ENCODE measurements at places on chromosomes 5 and 9.

DNA sequence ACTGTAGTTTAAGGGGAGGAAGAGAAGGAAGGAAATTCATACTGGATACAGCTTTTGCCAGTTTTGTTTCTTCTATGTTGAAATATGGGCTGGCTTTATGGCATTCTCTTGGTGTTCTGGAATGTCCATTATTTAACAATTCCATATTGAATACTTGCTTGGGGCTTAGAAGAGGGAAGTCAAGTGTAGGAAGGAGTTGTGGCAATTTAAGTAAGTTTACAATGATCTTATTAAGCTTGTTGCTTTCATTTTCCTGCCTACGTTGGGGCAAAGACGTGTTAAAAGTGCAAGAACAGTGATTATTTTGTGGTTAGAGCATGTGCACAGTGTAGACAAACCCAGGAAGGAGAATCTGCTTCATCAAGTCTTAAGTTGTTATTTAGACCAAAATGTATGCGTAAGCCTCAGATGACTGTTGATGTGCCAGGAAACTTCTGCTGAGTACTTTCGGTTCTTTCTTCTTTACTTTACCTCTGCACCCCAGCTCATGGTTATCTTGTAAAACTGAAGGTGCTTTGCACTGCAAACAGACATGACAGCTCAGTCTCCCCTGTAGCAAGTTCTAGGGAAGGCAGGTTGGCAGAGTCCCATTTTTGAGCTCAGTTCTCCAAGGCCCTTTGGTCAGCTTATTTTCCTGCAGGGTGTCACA lies 75.8 kb downstream of the F2RL2 start:
- no peak for DNase-seq

DNA sequence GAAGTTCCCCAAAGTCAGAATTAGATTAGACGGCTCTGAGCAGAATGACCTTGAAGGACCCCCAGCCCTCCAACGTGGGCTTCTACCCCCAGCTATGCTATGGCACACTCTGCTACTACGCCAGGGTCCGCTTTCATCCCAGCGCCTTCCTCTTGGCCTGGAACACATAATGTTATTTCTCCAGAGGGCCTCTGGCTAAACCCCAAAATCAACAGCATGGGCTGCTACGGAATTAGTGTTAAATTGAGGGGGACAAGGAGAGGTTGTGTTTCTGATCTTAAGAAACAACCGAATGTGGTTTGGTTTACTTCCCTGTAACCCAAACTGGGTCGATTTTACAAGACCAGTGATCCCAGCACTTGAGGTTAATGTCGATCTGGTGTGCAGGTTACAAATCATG lies 97.1 kb downstream of the ZNF618 start:
- DNase-seq, result no peak

- DNase-seq, result no peak
Measured at GRCh38 chr9:136051837-136052471, 43.1 kb downstream of the NACC2 start.

GRCh38 chr9:136943291-136944211 lies 987 bp downstream of the FBXW5 start:
- DNase-seq, result no peak

DNA sequence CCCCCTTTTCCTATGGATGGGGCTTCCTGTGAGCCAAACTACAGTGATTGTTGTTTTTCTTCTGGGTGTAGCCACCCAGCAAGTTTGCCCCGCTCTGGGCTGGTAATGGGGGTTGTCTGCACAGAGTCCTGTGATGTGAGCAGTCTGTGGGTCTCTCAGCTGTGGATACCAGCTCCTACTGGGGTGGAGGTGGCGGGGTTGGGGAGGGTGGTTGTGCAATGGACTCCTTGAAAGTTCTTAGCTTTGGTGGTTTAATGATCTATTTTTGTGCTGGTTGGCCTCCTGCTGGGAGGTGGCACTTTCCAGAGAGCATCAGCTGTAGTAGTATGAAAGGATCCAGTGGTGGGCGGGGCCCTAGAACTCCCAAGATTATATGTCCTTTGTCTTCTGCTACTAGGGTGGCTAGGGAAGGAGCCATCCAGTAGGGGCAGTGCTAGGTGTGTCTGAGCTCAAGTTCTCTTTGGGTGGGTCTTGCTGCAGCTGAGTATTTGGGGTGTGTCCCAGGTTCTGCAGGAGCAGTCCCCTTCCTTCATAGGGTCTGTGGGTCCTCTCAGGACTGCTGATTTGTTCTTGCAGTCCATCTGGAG lies 275.6 kb upstream of the PAPPA start:
- DNase-seq, result no peak

DNA sequence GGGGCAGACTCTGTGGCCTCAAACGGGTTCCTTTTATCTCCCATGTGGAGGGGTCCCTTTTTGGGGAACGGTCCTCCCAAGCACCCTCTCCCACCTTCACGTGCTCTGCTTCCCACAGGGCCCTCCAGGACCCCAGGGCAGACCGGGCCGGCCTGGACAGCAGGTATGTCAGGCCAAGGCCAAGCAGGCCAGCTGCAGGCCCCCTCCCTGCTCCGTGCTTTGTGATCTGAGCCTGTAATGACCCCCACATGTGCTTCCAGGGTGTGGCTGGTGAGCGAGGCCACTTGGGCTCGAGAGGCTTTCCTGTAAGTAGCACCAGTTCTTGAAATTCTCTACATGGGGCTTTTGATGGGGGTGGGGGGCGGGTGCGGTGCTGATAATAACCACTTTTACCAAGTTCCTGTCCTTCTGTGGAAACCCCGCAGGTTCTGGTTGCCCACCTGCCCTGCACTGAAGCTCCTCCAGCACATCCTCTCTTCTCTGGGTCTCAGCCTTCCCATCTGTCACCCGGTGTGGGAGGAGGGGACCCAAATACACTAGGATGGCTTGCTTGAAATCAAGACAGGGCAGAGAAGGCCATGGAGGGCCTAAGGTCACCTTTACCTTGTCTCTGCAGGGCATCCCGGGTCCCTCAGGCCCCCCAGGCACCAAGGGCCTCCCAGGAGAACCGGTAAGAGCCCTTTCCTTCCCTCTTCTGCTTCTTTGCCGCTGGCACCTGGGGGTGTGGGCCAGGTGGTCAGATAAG lies 57.9 kb upstream of the ORM1 start:
- no peak for DNase-seq

- DNase-seq, result no peak
Measured at GRCh38 chr9:133778336-133779013, 40.3 kb upstream of the SARDH start.

DNA sequence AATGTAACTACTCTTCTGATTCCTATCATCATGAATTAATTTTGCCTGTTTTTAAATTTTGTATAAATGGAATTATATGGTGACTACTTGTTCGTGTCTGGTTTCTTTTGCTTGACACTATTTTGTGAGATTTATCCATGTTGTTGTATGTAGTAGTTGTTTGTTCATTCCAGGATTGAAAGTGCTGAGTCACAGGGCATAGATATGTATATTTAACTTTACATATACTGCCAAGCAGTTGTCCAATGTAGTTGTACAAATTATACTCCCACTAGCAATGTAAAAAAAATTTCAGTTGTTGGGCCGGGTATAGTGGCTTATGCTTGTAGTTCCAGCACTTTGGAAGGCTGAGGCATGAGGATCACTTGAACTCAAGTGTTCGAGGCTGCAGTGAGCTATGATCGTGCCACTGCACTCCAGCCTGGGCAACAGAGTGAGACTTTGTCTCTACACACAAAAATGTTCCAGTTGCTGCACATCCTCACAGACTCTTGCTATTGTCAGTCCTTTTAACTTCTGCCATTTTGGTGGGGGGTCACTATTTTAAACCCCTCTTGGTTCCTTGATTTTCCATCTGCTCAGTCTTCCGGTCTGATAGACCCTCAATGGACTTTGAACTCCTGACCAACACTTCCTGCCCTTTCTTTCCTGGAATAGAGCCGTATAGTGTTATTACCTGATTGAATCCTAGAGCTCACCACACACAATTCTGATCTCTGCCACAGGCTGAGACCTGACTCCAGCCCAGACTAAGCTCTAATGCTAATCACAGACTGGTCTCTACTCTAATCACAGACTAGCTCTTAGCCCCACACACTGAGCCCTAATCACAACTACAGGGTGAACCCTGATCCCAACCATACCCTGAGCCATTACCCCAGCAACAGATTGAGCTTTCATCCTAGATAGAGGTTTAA lies 69.3 kb upstream of the MELK start:
- no peak for DNase-seq

DNA sequence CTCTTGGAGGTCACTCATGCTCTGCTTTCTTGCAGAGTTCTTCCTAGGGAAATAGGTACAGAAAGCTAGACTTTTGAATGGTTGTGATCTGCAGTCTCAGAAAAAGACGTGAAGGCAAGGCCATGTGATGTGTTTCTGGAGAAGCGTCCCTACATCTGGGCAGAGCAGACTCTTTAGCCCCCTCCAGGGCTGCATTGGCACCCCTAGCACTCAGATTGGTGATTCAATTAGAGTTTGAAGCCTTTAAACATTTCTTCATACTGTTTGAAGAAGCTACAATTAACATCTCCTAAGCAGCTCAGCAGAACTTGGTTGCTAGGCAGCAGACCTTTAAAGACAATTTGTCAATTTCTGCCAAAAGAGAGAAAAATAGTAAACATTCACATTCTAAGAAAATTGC lies 21.6 kb downstream of the JADE2 start:
- DNase-seq, result no peak

- DNase-seq, result no peak
Measured at GRCh38 chr9:14645648-14646047, 47.6 kb downstream of the ZDHHC21 start.

- DNase-seq, result no peak
Measured at GRCh38 chr9:94675008-94675881, 35.9 kb upstream of the FBP1 start.

- no peak for DNase-seq
Measured at GRCh38 chr5:126864042-126864688, 87.2 kb downstream of the LMNB1 start.
